Peyer's patch (tissue), 4 donors: ENCODE measurements at places on chromosomes 3 and 15. TPM values are rescaled to one million over a fixed set of nuclear protein-coding genes. Genes with fewer than 3 reads are reported as not detected.

CLEC3B gene
- total RNA-seq: 40.9 TPM

ERC2 gene
- total RNA-seq: 0.18 TPM

RIOX2 gene
- total RNA-seq: 50.3 TPM

GATA2 gene
- total RNA-seq: 2.8 TPM
